ENCODE measurements at places on chromosomes 13 and 19.

DNA sequence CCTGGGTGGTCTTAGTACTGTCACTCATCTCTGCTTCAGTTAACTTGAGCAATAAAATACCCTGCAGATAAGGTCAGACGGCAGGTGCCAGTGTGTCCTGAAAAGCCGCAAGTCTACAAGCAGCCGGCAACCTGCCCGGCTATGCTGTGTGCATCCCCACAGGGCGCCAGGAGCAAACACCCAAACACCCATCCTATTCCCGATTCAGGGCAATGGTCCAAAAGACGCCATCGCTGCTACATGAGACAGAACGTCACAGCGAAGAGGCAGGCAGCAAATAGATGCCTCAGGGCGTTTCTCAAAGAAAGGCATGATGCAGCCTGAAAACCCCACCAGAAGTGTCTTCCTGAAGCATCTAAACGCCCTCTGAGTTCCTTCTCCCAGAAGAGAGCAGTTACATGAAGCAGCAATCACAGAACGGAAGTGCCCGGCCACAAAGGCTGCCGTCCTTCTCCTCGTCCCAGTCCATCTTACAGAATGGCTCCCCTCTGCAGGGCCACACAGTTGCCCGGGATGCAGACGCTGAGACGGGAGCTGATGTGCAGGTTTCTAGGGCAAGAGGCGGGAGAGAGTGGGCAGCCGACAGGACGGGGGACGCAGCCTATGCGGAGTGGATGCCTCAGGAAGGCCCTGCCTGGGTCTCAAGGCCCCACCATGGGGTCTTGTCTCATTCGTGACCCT, 35.1 kb downstream of the RASA3 start:
- DNase-seq = no peak

GRCh38 chr19:1042689-1043511, 3.0 kb downstream of the ABCA7 start:
- DNase-seq = no peak

- no peak for DNase-seq
Observed at GRCh38 chr19:20162821-20163220, 4.2 kb upstream of the ZNF486 start.

DNA sequence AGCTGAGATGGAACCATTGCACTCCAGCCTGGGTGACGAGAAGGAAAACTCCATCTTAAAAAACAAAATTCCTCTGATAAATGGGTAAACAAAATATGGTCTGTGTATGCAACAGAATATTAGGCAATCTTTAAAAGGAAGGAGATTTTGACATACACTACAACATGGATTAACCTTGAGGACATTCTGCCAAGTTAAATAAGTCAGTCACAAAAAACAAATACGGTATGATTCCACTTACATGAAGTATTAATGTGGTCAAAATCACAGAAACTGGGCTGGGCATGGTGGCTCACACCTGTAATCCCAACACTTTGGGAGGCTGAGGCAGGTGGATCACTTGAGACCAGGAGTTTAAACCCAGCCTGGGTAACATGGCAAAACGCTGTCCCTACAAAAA, 3.0 kb upstream of the ZNF444 start:
- DNase-seq = no peak

- DNase-seq = no peak
Observed at GRCh38 chr13:40087091-40088002, 431.9 kb downstream of the COG6 start.

- peak; percentile 70 for DNase-seq
Observed at GRCh38 chr19:48489608-48490216, 20.5 kb downstream of the CYTH2 start.

GRCh38 chr19:29371251-29372090, 154.3 kb upstream of the VSTM2B start:
- no peak for DNase-seq

- DNase-seq = no peak
Observed at GRCh38 chr13:100473501-100474044, 115.0 kb downstream of the GGACT start.

DNA sequence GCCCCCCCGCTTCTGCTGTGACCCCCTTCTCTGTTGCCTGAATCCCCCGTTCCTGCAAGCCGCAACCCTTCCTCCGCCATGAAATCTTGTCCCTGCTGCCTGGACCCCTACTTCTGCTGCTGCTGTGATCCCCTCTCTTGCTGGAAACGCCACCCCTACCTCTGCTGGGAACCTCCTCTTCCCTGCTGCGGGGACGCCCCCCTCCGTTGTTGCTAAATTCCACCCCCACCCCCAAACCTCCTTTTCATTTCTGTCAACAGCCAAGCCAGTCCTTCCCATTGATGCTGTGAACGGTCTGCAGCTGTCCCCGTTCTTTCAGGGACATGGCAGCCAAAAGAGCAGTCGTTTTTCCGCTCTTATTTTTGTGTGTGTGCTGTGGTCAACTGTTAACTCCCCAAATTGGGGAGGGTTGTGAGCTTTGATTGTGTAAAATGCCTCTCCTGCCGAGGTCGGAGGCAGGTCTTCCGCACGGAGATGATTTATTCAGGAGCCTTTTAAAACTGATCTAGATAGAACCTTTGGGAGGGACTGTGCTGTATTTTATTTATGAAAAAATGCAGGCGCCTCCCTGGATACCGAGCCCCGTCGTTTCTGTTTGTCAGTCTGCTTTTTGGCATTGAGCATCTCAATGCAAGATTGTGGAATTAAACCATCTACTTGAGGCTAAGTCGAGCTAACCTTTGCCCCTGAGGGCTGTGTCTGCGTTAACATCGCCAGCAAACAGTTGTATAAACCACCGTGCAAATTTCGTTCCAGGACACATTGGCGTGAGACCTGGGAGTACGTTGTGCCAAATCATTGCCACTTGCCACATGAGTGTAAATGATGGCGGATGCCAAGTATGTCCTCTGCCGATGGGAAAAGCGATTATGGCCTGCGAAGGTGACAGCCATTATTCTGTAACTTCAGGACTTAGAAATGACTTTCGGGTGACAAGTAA, 27.9 kb upstream of the NDUFS7 start:
- no peak for DNase-seq

DNA sequence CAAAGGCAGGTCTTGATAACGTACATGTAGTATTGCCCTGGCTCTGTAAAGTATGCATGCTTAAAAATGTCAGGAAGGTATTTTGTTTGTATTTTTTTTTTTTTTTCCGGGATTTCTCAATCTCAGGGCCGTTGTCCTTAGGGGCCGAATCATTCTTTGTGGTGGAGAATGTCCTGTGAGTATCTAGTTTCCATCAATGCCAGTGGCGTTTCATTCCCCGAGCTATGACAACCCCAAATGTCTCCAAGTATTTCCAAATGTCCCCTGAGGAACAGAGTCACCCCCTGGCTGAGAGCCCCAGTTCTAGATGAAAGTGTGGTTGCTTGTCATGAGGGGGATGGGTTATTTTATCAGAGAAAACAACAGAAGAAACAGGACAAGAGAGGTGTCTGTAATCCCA, 68.7 kb downstream of the ACSBG2 start:
- no peak for DNase-seq

DNA sequence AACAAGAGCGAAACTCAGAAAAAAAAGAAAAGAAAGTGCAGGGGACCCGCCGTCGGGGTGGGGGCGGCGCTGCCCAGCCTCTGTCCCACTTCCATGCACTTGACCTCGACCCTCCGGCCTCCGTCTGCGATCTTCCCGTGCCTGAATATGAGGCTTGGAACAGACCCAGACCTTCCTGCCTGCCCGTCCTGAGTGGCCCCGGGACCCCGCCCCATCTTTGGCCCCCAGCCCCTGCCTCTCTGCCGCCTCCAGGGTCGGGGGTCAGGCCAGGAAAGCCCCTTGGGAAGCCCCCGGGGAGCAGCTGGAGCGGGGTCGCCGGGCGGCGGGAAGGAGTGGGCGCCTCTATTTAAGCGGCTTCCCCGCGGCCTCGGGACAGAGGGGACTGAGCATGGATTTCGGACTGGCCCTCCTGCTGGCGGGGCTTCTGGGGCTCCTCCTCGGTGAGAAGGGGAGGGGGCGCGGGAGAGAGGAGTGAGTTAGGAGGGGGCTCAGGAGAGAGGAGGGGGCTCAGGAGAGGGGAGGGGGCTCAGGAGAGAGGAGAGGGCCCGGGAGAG, at the start of gene MADCAM1:
TSS of gene MADCAM1 (plus strand) at position 375 of the 554 bp plus-strand sequence. CDS start at position 389, 14 bp downstream.
- no peak for DNase-seq

GRCh38 chr13:91368101-91368500, 20.6 kb downstream of the MIR17HG start:
- DNase-seq = no peak

GRCh38 chr13:49466292-49466838, 22.3 kb downstream of the SETDB2 start:
- DNase-seq = no peak

Measured in activated CD4-positive, alpha-beta T cell treated with anti-CD3 and anti-CD28 coated beads, Interleukin-2, amount 50 U/mL, for 24 hours (primary cell).